ENCODE measurements at places on chromosomes 4 and X.

- DNase-seq: no peak
Observed at GRCh38 chr4:77367638-77368037, 210.6 kb downstream of the CCNG2 start.

DNA sequence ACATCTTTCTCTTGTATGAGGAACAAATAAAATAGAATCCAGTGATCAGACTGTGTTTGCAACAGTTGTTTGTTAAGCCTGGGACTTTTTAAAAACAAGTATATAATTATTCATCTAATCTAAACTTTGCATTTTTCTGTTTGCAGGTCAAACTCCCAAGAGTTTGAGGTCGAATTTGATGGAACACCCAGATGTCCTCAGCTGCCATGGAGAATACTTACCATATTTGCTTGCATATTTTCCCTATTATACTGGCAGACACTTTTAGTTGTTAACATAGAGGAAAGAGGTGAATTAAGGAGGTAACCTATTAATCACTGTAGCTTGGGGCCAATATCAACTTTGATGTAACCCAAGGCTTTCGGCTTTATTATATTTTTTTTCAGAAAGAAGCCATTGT, 401.5 kb upstream of the DIPK2B start:
- no peak for DNase-seq

- no peak for DNase-seq
Observed at GRCh38 chr4:15003891-15004738, 1.8 kb downstream of the CPEB2 start.

GRCh38 chr4:1243451-1244080, 5.4 kb downstream of the CTBP1 start:
- DNase-seq: no peak

DNA sequence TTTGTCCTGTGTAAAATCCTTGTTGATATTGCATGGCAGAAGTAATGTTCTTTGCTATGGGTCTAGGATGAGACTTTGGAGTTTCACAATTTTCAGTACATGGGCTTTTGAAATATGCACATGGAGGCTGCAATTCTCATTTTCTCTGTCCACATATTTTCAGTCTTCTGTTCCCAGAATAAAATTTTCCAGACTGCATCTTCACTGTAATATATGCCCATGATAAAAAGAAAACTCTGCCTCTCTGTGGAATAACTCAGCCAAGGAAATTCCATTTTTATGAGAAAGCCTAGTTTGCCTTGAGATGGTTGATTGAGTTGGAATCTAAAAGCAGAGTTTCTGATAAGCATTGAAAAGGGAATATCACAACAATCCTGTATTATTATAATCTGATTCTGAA, 601.4 kb upstream of the AADAT start:
- DNase-seq: no peak

- DNase-seq: no peak
Observed at GRCh38 chr4:185204238-185204910, 574 bp upstream of the CFAP97 start.

DNA sequence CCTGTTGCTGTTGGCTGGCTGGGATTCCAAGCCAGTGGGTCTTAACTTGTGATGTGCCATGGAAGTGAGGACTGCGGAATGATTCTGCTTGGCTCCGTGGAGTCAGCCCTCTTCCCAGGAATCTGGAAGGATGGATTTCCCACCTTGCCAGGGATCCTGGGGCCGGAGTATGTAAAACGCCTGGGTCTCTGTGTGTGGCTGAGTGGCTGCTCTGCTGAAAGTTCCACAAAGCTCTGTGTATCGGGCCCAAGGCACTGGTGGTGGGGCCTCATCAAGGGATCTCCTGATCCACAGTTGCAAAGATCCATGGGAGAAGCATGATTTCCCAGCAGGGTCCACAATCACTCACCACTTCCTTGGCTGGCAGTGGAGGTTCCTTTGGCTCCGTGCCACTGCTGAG, 24.1 kb upstream of the TMEM271 start:
- no peak for DNase-seq

DNA sequence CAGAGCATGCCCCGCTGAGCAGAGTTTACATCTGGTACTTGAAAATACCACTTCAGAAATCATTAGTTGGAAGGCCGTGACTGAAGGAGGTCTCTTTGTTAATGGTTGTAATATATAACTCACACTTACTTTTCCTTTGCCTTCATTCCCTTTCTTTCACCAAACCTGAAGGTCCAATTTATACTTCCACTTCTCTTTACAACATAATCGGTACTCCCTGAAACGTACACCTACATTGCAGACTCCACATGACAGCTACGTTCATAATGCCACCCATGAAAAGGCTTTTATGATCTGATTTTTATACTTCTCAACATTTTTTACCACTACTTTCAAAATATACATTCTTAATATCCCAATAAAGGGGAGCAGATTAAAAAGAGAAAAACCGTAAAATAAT, 298.7 kb downstream of the C4orf33 start:
- no peak for DNase-seq

GRCh38 chr4:53599632-53600031, 8.3 kb upstream of the LNX1 start:
- no peak for DNase-seq

- DNase-seq: no peak
Observed at GRCh38 chrX:44996277-44996676, 123.3 kb downstream of the KDM6A start.

DNA sequence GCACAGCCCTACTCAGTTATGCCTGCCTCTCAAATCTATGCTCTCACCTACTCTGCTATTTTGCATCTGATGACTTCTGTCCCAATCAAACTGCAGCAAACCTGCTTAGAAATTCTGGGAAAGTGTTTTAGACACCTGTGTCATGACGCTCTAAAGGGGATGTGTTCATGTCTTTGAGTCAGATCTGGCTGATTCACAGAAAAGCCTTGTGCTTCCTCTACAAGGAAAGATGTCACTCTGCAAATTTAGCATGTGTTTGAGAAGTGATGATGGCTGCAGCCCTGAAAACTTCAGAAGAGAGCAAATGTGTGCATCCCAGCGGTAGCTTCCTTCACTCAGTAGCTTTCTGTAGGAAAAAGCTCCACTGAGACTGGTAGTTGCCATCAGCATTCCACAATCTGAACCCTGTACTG, 235.4 kb downstream of the MGST2 start:
- no peak for DNase-seq

- DNase-seq: no peak
Observed at GRCh38 chr4:52507774-52508173, 151.3 kb downstream of the USP46 start.
